ENCODE measurements at places on chromosomes 16 and 17.

- no peak for DNase-seq
These were observed 6.0 kb downstream of the COA3 start for GRCh38 chr17:42792545-42792944.

GRCh38 chr17:7477392-7478275 lies 1.8 kb downstream of the ZBTB4 start:
- peak; percentile 74 for DNase-seq

DNA sequence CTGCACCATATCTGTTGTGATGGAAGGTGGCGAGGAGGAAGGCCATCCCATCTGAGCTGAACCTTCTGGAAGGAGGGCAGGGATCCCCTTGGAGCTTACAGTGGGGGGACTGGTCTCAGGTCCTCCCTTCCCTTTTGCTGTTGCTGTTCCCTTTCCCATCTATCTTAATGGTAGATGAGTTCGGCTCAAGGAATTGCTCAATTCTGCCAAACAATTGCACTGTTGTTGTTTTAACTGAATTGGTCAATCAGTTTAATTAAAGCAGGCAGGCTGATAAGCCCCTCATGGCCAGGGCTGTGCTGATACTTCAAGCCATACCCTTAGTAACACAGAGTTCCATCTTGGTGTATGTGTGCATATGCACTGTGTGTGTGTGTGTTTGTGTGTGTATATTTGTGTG lies 220.4 kb upstream of the FOXF1 start:
- no peak for DNase-seq

DNA sequence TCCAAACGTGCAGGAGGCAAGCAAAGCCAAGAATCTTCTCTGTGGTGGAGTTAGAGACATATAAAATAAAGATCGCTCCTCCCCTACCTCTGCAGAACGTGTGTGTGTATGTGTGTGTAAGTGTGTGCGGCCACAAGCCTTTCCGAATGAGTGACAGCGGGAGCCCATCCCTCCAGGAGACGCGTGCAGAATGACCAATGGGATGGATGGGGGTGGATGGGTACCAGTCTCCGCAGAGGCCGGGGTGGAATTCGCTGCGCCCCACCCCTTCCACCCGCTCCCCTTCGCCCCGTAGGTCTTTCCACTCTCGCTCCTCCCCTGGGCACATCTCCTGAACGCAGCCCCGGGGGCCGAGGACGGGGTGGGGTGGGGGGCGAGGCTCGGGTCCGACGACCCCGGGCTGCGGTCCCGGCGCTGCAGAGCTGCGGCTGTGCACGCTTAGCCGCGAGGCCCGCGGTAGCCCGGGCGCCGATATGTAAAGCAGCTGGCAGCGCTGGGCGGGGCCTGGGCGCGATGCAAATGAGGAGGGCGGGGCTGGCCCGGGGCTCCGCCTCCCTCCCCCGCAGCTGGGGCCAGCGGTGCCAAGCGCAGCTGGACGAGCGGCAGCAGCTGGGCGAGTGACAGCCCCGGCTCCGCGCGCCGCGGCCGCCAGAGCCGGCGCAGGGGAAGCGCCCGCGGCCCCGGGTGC lies at the start of gene PRKCB:
Gene PRKCB, plus strand, starts transcription at position 594 of the 688 bp plus-strand sequence.
- peak; percentile 92 for DNase-seq

DNA sequence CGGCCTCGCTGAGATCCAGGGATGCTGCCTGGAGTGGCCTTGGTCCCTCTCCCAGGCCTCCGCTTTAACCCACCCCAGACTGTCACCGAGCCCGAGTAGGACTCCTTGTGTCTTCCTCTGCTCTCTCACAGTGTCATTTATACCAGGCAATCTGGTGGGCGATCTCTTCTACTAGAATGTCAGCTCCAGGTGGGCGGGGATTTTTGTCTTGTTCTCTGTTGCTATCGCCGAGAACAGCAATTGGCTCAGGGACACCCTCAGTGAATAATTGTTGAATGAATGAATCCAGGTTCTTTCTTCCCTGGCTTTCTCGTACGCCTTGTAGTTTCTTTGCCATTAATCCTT lies 591 bp downstream of the DHX38 start:
- DNase-seq: no peak

DNA sequence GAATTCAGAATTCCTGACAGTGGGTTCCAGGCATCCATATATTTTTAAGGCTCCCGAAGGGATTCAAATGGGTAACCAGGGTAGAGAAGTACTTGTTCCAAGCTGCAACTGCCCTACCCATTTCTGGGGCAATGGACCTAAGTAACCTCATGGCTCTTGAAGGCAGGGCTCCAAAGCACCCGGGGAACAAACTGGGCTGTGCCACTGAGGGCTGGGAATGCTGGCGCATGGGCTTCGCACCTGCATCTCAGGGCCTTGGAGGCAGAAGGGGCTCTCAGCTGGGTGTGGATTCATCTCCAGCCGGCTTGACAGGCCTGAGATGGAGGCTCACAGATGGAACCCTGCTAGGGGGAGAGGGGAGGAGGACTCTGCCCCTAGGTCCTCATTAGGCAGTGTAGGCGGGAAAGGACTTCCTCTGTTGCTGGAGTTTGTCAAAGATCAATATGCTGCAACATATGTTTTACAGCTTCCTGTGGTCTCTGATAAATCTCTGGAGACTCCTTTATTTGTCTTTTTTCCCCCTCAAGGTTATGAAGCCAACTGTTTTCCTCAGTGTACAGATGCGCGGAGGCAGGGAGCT lies 232.3 kb upstream of the NLRP1 start:
- peak; percentile 41 for DNase-seq

GRCh38 chr17:5837055-5837491 lies 233.1 kb upstream of the WSCD1 start:
- peak; percentile 68 for DNase-seq

- no peak for DNase-seq
These were observed 14.1 kb downstream of the TTYH2 start for GRCh38 chr17:74227271-74228080.

- peak; percentile 83 for DNase-seq
These were observed 87.4 kb upstream of the LHX1 start for GRCh38 chr17:36849871-36850348.

GRCh38 chr17:45001310-45001709 lies 33.2 kb upstream of the C1QL1 start:
- no peak for DNase-seq

DNA sequence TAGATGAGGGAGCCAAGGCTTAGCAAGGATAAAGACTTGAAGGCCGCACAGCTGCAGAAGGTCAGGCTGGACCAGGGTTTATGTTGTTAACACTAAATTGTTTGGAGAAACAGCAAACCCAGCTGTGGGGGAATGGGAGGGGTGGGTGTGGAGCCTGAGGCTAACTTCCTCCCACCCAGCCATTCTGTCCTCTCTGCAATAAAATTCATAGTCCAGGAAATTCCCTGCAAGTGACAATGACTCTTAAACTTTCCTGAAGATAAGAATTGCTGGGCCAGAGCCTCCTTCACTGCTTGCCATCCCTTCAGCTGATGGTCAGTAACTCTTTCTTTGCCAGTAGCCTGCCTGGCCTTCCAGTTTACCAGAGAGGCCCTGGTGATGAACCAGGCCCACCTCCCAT lies 19.4 kb upstream of the ATP5MC1 start:
- peak; percentile 71 for DNase-seq

GRCh38 chr17:5077781-5078105 lies 524 bp upstream of the ZFP3 start:
- DNase-seq: no peak

GRCh38 chr17:71983828-71984227 lies 137.0 kb upstream of the SOX9 start:
- DNase-seq: no peak

DNA sequence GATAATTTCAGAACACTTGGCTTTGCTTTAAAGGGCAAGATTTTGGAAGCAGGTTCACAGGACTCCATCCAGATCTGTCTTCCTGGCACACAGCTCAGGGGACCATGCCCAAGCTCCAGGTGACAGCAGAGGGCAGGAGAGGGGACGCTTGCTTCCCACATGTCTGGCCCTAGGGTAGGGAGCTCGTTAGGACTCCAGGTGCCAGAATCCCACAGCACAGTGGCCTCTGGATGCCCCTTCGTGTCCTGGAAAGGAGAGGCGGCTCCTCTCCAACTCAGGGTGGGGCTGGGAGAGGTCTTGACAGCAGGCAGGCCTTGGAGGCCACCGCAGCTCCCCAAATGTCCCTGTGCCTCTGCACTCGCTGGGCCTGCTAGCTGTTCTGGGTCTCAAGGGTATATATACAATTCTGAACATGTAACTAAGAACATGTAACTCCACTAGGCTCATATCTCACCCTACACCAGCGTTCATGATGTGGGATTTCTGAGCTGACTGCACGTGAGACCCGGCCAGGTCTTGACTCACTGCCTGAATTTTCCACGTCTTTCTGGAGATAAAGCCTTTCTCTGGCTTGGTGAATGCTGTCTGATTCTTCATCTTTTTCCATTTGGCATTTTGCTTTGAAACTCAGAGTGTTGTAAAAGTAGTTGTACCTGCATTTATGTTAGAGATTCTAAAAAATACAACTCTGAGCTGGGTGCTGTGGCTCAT lies 52.8 kb downstream of the MARCHF10 start:
- no peak for DNase-seq

All from islet precursor cell (in vitro differentiated cells).